Stimulated activated CD8-positive, alpha-beta memory T cell treated with anti-CD3 and anti-CD28 coated beads, Interleukin-4, amount 100 ng/mL, for 1 hour (primary cell): ENCODE measurements at places on chromosomes 3 and 15.

DNA sequence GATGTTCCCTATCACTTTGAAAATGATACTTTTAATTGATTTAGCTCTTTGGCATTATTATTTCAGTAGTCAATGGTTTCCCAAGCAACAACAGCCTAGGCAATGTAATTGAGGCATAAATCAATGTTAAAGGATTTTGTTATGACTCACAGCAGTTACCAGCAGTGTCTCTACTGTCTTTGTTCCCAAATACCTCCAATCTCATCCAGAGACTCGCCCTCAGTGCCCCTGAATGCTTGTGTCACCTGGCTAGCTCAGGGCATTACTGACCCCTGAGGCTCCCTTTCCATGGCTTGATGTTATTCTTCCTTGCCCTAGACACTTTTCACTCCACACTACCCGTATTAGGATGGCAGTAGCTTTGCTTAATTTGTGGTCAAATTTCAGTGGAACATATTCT lies 227.2 kb downstream of the SQOR start:
- no peak for DNase-seq

DNA sequence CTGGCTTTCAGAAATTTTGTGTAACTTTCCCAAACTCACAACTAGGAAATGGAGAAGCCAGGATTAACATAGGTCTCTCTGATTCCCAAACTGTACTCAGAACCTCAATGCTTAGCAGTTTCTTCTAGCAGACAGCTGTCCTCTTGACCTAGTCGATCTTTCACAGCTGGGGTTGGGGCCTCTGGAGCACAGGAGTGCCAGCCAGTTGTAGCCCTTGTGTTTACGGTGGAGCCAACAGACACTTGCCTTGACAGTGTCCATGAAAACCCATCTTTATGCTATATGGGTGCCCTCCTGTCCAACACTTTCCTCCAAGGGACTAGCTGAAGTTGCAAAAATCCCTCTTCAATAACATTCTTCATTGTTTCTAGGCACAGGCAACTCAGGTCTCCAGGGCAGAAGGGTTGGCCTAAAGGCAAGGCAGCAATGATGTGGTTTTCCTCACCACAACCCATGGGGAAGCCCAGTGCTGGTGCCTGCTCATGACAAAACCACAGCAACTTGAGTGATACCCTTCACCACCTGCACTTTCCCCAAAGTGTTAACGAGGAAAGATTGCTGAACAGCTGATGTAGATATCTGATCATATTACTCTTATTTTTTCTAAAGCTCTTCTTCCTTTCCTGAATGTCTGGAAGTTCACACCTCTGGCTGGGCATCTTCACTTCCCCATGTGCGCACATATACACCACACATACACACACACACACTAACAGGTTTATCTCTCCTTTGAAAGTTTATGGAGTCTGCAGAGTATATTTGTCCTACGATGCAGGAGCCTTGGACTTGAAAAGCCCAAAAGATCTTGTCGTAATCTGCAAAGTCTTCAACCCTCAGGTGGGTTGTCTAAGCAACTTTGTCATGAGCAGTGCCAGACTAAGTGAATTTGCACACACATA lies 11.0 kb upstream of the KNG1 start:
- DNase-seq: no peak

- DNase-seq: no peak
Observed at GRCh38 chr15:53397041-53397616, 362.3 kb downstream of the WDR72 start.

GRCh38 chr15:100703032-100703578 lies 100.7 kb downstream of the ASB7 start:
- DNase-seq: no peak

GRCh38 chr3:96900566-96900965 lies 86.2 kb downstream of the EPHA6 start:
- DNase-seq: no peak

- DNase-seq: no peak
Observed at GRCh38 chr3:38805004-38805403, 11.0 kb downstream of the SCN10A start.

DNA sequence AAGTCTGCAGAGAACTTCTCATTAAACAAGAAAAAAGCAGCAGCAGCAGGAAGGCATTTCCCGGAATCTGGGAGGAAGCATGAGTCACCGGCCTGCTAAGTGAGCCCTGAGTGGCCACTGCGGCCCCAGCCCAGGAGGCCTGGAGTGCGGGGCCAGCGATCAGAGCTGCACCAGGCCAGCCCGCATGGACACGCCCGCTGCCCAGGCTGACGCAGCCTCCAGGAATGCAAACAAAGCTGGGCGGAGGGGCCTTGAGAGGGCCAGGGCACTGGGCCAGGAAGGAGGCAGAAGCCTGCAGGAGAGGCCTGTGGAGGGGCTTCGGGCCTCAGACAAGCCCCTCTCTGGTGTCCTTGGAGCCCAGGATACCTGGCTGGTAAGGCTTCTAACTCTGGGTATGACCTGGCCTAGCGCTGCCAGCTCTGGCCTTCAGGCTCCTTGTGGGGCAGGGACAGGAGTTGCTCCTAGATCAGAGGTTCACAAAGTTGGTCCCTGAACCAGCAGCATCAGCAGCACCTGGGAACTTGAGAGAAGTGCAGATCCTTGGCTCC lies 101.2 kb downstream of the SMAD6 start:
- no peak for DNase-seq

- DNase-seq: no peak
Observed at GRCh38 chr15:72057548-72058091, 60.3 kb downstream of the MYO9A start.
